ENCODE measurements at places on chromosomes 4 and X.

DNA sequence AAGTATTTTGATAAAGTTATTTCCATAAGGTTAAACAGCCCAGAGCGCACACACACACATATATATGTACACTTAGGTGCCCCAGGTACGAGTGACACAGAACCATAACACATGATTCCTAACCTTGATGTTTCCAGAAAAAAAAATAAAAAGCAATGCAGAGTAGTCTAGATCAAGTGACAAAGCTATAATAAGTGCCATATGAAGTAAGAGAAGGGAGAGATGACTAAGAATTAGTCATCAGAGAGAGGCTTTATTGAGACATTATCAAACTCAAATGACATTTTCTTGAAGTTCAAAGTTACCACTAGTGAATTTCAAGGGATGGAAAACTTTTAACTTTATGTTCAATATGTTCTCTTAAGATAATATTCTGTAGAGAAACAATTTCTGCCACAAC is 215.0 kb downstream of the HTR2C start:
- DNase-seq: no peak

- DNase-seq: no peak
These were observed 281.9 kb upstream of the HS3ST1 start for GRCh38 chr4:11710453-11711093.

DNA sequence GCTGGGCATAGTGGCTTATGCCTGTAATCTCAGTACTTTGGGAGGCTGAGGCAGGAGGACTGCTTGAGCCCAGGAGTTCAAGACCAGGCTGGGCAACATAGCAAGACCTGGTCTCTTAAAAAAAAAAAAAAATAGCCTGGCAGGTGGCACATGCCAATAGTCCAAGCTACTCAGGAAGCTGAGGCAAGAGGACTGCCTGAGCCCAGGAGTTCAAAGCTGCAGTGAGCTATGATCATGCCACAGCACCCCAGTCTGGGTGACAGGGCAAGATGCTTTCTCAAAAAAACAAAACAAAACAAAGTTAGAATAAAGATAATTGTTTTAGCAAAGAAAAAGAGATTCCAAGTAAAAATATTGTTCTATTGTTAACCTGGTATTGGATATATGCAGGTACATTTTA is 75.0 kb downstream of the LRBA start:
- no peak for DNase-seq

DNA sequence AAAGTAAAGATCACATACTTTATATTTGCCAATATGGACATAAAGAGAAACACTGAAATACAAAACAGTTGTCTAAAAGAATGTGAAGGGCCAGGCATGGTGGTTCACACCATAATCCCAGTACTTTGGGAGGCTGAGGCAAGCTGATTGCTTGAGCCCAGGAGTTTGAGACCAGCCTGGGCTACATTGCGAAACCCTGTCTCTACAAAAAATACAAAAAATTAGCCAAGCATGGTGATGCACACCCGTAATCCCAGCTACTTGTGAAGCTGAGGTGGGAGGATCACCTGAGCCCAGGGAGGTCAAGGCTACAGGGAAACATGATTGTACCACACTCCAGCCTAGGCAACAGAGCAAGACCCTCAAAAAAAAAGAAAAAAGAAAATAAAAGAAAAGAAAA is 11.8 kb downstream of the RBM47 start:
- no peak for DNase-seq

DNA sequence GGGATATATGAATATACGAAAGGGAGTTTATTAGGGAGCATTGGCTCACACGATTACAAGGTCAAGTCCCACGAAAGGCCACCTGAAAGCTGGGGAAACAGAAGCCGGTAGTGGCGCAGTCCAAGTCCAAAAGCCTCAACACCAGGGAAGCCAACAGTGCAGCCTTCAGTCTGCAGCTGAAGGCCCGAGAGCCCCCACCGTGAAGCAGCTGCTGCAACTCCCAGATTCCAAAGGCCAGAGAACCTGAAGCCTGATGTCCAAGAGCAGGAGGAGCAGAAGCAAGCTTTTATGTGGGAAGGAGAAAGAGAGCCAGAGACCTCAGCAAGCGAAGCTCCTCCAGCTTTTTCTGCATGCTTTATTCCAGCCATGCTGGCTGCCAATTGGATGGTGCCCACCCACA is 275.8 kb downstream of the PTTG2 start:
- no peak for DNase-seq

Measured in stimulated activated CD8-positive, alpha-beta memory T cell treated with anti-CD3 and anti-CD28 coated beads, Interleukin-12 subunit alpha, Interleukin-12 subunit beta, amount 100 ng/mL, for 1 hour (primary cell).